Activated T-cell treated with anti-CD3 and anti-CD28 coated beads, Interleukin-2, amount 50 U/mL, for 72 hours (primary cell): ENCODE measurements at places on chromosomes 2 and 18.

DNA sequence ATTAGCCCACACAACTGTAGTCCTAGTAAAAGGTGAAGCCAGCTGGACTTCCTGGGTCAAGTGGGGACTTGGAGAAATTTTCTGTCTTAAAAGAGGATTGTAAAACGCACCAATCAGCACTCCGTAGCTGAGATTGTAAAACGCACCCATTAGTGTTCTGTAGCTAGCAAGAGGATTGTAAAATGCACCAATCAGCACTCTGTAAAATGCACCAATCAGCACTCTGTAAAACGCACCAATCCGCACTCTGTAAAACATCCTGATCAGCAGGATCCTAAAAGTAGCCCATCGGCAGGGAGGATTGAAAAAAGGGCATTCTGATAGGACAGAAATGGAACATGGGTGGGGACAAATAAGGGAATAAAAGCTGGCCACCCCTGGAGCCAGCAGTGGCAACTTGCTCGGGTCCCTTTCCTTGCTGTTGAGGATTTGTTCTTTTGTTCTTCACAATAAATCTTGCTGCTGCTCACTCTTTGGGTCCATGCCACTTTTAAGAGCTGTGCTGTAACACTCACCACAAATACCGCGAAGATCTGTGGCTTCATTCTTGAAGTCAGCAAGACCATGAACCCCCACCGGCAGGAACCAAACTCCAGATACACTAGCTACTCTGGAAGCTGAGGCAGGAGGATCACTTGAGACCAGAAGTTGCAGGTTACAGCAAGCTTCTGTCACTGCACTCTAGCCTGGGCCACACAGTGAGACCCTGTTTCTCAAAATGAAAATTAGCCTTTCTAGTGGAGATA is 102.6 kb downstream of the HS6ST1 start:
- DNase-seq: no peak

GRCh38 chr2:40128796-40129195 is 323.1 kb downstream of the SLC8A1 start:
- DNase-seq: no peak

- DNase-seq: no peak
Observed at GRCh38 chr2:200003444-200003843, 48.1 kb downstream of the MAIP1 start.

- DNase-seq: no peak
Observed at GRCh38 chr2:11875481-11875880, 129.0 kb downstream of the LPIN1 start.

GRCh38 chr2:101265893-101266499 is 13.3 kb downstream of the CNOT11 start:
- DNase-seq: no peak
